ENCODE measurements at places on chromosomes 5 and 9.

DNA sequence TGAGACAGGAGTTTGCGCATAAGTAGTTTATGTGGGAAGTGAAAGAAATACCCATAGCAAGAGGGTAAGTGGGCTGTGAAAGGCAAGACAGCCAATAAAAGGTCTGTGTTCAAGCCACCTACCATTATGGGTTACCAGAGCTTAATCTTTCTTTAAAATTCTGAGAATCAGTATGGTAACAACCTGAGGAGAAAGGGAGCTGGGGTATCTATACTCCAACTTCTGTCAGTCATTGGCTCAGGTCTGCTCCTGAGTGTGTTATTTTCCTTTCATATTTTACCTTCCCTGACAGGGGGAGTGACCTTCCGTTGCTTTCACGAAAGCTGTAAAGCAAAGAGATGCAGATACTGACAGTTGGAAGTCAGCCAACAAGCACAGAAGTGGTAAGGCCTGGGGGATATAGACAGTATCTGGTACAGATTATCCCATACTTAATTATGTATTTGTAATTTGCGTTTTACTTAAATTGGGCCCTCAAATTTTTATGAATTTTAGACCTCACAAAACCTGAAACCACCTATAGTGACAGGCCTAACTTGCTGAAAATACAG, 233.4 kb downstream of the RAB3C start:
- no peak overlapping the region for H3K27ac ChIP-seq
- H3K4me1 ChIP-seq: no peaks in the 10 kb centered on the region
- no peak overlapping the region for H3K4me3 ChIP-seq
- DNase-seq: no peak

DNA sequence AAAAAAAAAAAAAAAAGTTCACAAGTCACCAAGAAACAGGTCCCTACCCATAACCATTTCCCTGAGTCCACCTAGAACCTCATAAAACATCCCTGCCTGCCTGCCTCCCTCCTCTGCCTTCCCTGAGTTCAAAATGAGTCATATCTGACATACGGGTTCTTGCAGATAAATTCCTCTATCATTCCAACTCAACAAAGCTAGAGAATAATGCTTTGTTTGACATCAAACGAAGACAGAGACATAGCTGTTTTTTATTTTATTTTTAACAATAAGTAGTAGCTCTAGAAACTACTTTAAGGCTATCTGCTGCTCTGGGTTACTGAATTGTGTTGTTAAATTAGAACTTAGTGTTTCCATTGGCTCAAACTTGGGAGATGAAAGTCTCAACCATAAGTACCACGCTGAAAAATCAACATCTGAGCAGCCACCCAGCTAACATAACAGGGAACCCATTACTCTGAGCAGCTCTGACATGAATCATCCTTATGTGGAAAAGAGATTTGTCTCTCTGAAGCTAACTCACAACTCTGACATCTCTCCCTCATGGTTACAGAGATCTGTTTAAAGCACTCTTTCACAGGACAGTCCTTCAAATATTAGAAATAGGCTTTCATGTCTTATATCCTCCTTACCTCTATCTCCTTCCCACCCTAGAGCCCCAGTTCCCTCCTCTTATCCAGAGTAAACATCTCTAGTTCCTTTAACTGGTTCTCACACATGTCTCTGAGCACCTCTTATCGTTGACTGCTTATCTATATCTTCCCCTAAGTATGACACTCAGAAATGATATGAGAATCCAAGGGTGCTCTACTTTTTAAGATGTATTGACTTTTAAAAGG, 12.1 kb downstream of the TMEM245 start:
- H3K36me3 ChIP-seq: peaks cover 30% of the 10 kb centered on the region
- peak; percentile 86 for DNase-seq
- peaks cover 48% of the 10 kb centered on the region for H3K4me1 ChIP-seq
- peak overlapping the region; percentile 11 for H3K4me3 ChIP-seq
- peak overlapping the region; percentile 96 for H3K27ac ChIP-seq

DNA sequence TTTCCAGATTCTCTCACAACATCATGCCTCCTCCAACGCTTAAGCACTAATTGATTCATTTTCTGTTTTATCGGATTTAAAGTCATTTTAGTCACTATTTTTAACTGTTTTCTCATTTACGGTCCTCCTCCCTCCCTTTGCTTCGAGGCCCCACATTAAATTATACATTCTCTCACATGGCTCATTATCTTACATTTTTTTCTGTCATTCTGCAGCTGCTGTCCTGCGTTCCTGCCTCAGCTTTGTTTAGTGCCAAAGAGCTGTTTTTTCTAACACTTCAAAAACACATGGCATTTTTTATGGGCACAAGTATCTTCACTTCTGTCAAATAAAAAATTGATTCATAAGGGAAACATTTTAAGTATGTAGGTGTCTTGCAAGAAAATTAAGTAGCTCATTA, 130.1 kb upstream of the FST start:
- H3K4me3 ChIP-seq: no peak overlapping the region
- no peaks in the 10 kb centered on the region for H3K27me3 ChIP-seq
- H3K36me3 ChIP-seq: no peaks in the 10 kb centered on the region
- no peak overlapping the region for H3K27ac ChIP-seq
- no peak for DNase-seq

DNA sequence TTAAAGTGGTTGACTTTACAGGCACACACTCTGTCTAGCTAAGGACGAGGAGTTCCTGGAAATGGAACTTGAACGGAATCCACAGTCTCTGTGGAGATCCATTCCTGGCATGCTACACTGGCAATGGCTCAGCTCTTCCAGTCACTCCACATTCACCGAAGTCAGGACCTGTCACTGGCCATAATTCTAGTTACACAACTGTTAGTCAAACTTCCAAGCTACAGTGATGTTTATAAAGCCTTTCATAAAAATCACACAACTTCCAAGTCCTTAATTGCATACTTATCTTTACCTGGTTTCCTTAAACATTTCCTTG, 15.7 kb downstream of the CDC14B start:
- DNase-seq: no peak
- no peak overlapping the region for H3K27ac ChIP-seq
- H3K4me1 ChIP-seq: no peaks in the 10 kb centered on the region
- no peaks in the 10 kb centered on the region for H3K36me3 ChIP-seq
- H3K27me3 ChIP-seq: no peaks in the 10 kb centered on the region

DNA sequence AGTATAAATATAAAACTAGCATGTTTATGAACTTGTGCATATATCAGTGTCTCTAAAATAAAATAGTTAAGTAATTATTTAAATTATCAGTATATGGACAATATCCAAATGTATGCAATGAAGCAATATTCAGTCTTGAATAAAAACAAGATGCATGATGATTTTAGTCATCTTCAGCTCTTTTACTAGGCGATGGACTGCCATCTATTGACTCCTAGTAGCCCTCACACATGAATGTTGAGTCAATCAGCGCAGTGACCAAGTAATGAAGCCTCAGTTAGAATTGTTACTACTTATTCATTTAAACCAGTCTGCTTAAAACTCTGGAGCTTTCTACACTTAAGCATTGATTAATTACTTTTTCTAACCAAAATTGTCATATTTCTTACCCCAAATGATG, 92.9 kb upstream of the GRHPR start:
- no peak overlapping the region for H3K27ac ChIP-seq
- H3K27me3 ChIP-seq: no peaks in the 10 kb centered on the region
- H3K4me1 ChIP-seq: no peaks in the 10 kb centered on the region
- no peaks in the 10 kb centered on the region for H3K36me3 ChIP-seq
- no peak for DNase-seq
- no peak overlapping the region for H3K4me3 ChIP-seq

GRCh38 chr5:54658010-54658409, 140.5 kb downstream of the SNX18 start:
- H3K4me3 ChIP-seq: no peak overlapping the region
- no peaks in the 10 kb centered on the region for H3K36me3 ChIP-seq
- H3K27me3 ChIP-seq: no peaks in the 10 kb centered on the region
- DNase-seq: no peak
- H3K4me1 ChIP-seq: no peaks in the 10 kb centered on the region
- no peak overlapping the region for H3K27ac ChIP-seq

GRCh38 chr5:171795381-171795780, 9.8 kb downstream of the SMIM23 start:
- no peaks in the 10 kb centered on the region for H3K4me1 ChIP-seq
- H3K27ac ChIP-seq: no peak overlapping the region
- no peak for DNase-seq
- no peaks in the 10 kb centered on the region for H3K36me3 ChIP-seq

DNA sequence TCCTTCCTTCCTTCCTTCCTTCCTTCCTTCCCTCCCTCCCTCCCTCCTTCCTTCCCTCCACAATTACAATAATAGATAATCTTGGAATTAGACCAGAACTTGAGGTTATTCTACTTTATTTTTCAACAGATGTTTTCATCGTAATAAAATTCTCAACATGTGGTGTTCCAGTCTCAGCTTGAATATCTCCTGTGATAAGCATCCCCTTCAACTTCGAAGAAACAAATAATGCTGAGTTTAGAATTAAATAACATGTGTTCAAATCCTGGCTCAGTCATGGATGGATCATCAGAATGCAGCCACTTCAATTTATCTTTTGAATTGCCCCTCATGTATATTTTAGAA, 91.4 kb upstream of the PAPPA start:
- H3K36me3 ChIP-seq: no peaks in the 10 kb centered on the region
- H3K4me1 ChIP-seq: no peaks in the 10 kb centered on the region
- no peak overlapping the region for H3K27ac ChIP-seq
- no peak for DNase-seq
- no peaks in the 10 kb centered on the region for H3K27me3 ChIP-seq

DNA sequence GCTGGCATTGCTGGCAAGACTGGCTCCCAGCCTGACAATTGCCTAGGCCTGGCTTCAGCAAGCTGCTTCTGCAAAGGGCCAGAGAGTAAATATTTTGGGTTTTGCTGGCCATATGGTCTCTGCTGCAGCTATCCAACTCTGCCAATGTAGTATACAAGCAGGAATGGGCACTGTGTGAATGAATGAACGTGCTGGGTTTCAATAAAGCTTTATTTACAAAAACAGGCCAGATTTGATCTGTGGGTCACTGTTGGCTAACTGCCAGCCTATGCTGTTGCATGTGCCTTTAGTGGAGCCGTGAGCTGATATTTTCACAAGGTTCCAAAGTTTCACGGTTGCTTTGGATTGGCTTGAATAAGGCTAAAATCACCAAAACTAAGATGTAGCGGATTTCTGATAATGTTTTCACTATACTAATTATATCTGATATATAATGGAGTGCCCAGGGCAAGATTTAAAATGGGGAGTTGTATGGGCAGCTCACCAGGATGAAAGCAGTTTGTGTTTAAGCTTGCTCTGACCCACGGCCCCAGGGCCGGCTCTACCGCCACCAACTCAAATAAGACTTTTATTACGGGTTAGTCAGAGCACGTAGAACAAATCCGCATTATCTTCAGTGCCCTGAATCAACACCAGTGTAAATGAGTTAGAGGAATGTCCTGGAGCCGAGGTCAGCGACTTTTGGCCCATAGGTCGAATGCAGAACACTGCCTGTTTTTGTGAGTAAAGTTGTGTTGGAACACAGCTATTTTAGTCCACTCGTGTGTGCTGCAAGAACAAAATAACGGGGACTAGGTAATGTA, 98.6 kb upstream of the DAP start:
- H3K36me3 ChIP-seq: no peaks in the 10 kb centered on the region
- H3K27ac ChIP-seq: no peak overlapping the region
- no peak for DNase-seq
- no peak overlapping the region for H3K4me3 ChIP-seq
- peaks cover 52% of the 10 kb centered on the region for H3K4me1 ChIP-seq

DNA sequence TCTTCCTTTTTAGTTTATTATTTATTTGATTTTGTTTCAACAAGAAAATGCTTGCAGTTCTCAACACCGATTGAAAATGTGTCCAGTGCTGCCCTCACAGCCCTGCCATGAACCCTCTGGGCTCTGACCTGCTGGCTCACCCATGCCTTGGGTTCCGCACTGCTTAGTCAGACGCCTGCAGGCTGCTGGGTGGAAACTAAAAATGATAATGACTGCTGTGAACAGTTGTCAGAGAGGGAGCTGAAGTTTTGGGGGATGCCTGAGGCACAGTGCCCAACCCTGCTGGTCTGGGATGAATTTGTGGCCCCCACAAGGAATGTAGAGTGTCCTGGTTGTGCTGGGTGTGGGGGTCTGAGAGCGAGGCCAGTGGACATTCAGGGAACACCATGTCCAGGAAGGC, 22.2 kb upstream of the CFAP157 start:
- peaks cover 11% of the 10 kb centered on the region for H3K4me1 ChIP-seq
- no peak for DNase-seq
- H3K36me3 ChIP-seq: peaks cover 67% of the 10 kb centered on the region
- peak overlapping the region; percentile 11 for H3K27ac ChIP-seq
- no peaks in the 10 kb centered on the region for H3K27me3 ChIP-seq

GRCh38 chr5:36056422-36056821, 10.3 kb downstream of the UGT3A2 start:
- no peak for DNase-seq
- H3K36me3 ChIP-seq: no peaks in the 10 kb centered on the region
- H3K27me3 ChIP-seq: no peaks in the 10 kb centered on the region

All from SJSA1 (cell line).